ENCODE measurements at places on chromosomes 2 and 18. TPM values are rescaled to one million over a fixed set of nuclear protein-coding genes. Genes with fewer than 3 reads are reported as not detected.

GRCh38 chr2:7539077-7539476 is 621.9 kb downstream of the RNF144A start:
- DNase-seq, result no peak

DNA sequence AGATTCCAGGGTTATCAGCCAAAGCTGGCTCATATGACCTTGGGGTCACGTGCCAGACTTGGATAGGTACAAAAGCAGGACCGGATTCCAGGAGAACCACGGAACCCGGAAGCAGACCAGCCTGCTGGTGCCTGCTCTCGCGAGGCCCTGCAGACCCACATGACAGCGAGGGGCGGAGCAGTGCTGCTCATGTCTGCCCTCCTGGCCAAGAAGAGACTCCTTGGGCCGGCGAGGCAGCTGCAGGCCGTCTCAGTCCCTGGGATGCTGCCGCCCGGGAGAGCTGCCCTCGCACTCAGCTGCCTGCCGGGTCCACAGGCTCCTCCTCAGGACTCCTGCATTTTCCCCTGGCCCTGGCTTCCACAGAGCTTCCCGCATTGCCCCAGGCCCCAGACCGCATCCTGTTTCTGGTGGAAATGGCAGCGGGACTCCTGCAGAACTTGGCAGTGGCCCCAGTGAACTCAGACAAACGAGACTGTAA is 739.5 kb downstream of the SOCS6 start:
- DNase-seq, result no peak

GRCh38 chr2:184906709-184907108 is 308.4 kb downstream of the ZNF804A start:
- no peak for DNase-seq

- DNase-seq, result no peak
Observed at GRCh38 chr18:3855966-3856365, 406.0 kb downstream of the TGIF1 start.

DNA sequence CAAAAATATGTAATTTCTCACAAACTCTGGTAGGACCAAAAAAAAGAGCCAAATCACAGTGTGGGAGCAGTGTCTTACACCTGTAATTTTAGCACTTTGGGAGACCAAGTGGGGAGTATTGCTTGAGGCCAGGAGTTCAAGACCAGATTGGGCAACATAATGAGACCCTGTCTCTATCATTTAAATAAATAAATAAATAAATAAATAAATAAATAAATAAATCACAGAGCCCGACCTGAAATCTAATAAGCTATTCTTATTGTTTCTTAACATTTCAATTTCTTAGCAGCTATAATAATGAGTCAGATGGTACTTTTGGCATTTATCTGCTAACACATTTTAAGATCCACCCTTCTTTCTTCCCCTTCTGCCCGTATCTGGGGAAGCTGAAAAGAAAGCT is 1229.6 kb downstream of the SUCLG1 start:
- DNase-seq, result no peak

DNA sequence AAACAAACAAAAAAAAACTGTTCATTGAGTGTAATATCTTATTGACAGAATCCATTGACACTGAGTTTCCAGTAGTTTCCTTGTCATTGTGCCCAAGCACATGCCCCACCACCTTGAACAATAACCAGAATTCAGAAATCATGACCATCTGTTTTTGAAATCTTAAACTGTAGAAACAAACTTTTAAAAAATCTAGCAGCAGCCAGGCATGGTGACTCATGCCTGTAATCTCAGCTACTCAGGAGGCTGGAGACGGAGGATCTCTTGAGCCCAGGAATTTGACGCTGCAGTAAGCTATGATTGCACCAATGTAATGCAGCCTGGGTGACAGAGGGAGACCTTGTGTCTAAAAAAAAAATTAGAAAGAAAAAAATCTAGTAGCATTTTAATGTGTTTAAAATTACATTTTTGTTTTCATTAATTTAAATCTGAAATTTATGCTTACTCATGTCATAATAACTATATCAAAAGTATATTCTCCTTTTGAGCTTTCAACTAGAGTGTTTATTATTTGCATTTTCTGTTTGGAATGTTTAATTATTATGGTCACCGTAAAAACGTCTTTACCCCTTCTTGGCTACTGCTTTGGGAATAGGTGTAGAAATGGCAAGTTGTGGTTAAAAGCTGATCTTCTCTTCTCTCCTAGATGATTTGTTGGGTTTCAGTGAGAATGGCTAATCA is 25.2 kb upstream of the STON1 start:
- DNase-seq, result no peak

GRCh38 chr2:36190097-36190496 is 165.5 kb upstream of the CRIM1 start:
- DNase-seq, result no peak

DNA sequence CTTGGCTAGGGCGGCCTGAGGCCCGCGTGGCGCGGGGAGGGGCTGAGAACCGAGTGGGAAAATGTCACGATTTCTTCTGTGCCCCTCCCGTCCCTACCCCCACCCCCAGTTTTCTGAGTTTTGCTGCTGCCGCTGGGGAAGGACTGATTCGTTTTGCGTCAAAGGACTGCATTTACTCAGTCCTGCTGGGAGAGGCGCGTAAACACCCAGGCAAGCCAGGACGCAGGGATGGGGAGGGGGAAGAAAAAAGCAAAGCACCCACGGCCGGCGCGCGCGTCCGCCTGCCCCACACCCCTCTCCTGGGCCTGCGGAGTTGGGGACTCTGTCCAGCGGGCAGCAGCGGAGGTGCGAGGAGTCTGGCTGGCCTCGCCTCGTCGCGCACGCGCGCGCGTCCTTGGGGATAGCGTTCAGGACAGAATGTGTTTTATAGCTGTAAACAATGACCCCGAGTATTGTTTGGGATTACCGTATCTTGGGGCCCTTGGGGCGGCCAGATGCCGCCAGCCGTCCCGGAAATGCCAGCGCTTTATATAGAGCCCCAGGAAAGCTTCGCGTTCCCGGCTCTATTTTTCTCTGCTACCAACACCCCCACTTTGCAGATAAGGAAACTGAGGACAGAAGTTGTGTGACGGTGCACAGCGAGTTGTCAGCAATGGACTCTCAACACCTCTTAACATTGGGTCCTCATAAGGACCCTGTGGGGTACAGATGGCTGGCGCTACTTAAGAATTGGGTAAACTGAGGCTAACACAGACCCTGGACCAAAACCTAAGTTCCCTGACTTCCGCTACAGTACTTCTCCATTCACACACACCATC is 1.7 kb upstream of the FOSL2 start:
- DNase-seq, result no peak

GRCh38 chr2:598058-598802 is 79.0 kb downstream of the TMEM18 start:
- DNase-seq, result no peak

DNA sequence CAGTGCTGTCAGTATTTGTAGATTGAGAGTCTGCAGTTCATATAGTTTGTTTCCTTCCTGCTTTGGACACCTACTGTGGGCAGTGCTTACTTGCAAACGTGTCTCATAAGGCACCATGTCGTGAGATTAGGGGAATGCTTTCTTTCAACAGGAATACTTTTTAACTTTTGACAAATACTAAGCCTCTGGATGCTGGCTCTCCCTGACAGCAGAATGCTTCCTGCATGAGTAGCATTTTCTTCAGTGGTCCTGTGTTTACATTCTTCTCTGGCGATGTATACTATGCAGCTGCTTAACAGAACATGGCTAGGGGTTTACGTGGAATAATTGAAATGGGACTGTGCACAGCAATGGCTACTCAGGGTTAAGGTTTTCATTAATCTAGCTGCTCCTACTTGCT is 807.5 kb downstream of the MBD2 start:
- no peak for DNase-seq

GRCh38 chr2:126849054-126849453 is 49.6 kb upstream of the TEX51 start:
- DNase-seq, result no peak

DNA sequence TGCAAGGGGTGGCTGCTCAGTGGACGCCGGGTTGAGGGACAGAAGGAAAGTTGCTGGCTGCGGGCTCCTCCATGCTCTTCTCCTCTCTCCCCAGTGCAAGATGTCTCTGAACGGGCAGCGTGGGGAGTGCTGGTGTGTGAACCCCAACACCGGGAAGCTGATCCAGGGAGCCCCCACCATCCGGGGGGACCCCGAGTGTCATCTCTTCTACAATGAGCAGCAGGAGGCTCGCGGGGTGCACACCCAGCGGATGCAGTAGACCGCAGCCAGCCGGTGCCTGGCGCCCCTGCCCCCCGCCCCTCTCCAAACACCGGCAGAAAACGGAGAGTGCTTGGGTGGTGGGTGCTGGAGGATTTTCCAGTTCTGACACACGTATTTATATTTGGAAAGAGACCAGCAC is 30.6 kb downstream of the IGFBP2 start:
- no peak for DNase-seq

DNA sequence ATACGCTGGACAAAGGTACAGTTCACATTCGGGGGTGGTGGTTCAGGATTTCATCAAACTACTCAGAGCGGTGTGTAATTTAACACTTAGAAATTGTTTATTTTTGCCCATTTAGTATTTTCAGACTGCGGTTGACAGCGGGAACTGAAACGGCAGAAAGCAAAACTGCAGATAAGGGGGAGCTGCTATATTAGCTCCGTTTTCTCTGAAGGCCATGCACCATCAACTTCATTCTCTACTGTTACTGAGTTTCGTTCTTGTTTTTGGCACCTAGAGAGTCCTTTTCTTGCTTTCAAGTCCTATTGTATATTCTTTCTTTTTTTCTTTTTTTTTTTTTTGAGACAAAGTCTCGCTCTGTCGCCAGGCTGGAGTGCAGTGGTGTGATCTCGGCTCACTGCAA is 121.5 kb upstream of the SP3 start:
- DNase-seq, result no peak

DNA sequence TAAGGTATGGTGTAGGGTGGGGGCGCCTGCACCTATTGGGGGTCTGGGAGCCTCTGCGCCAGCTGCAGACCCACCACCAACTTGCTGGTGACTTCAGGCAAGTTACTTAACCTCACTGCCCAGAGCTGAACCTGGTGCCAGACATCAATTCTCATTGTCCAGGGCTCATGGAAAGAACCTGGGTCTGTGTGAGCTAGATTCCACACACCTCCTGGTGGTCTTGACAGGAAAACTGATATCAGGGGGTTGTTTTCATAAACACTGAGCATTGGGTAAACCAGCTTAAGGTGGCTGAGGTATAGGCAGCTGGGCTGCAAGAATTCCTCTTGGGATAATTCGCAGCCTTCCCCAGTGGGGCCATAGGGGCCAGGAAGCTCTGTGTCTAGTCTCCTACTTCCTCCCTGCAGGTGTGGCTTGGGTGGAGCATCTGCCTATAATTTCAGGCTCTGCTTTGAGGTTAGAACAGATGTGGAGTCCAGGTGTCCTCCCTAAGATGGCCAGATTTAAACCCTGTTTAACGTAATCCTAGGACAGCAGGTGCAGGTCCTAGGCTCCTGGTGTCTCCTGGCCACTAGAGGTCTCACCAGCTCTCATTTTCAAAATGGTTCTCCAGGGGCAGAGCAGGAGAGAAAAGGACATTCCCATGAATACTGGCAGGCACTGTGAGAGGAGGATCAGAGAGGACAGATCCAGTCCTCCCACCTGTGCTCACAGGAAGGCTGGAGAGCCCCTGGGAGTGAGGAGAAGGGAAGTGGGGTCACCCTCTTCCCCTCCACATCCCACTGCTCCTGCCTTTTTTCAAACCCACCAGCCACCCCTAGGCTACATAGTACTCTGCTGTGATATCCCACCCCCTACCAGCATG is 100.4 kb upstream of the SMAD2 start:
- DNase-seq, result no peak

GRCh38 chr2:96985181-96985945 is 1.0 kb downstream of the FAM178B start:
- DNase-seq, result no peak

GRCh38 chr2:226888971-226889370 is 53.1 kb downstream of the RHBDD1 start:
- no peak for DNase-seq

- no peak for DNase-seq
Observed at GRCh38 chr18:24934258-24934932, 417.6 kb downstream of the ZNF521 start.

- no peak for DNase-seq
Observed at GRCh38 chr2:11742317-11742701, 4.1 kb upstream of the LPIN1 start.

DNA sequence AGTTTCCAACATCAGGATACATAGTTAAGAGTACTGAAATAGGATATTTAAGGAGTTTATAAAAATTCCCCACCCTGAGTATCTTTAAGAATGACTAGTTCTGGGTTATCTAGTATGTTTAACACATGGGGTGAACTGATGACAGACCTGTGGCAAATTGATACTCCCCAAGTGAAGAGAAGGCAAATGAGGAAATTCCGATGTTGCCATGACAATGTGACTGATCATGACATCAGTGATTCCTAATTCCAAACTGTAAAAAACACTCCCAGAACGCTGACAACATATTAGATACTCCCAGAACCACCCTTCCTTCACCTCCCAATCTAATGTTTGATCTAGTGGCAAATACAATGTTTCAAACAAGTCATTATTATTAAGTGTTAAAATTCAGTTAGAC is 77.6 kb downstream of the RBMS1 start:
- no peak for DNase-seq

GRCh38 chr18:57475903-57476302 is 40.7 kb downstream of the ONECUT2 start:
- DNase-seq, result no peak

DNA sequence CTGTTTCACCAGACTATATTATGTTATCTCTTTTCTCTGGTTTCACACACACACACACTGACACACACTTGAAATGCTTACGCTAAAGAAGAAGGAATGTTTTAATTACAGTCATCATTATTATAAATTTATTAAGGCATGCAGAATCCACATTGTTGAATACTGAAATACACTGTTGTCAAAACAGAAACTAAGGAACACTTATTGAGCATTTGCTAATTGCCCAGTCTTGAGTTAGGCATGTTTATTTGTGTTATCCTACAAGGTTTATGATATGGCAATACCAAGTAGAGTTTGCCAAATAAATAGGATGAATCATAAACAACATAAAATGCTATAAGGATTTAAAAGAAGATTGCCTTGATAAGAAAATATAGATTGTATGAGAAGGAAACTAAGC is 917.0 kb upstream of the PIK3C3 start:
- DNase-seq, result no peak

DNA sequence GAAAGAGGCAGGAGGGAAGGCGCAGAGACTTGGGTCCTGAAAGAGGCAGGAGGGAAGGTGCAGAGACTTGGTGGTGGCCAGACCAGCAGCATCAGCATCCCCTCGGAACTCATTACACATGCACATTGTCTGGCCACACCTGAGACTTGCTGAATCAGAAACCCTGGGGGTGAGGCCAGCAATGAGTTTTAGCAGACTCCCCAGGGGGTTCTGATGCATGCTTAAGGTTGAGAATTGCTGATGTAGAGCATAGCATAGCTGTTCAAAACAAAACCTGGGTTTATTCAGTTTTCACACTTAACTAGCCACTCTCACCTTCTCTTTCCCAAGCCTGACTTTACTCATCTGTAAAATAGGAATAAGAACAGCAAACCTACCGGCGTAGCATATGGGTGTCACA is 122.9 kb downstream of the MRO start:
- DNase-seq, result no peak

The CNGA3 gene
- not detected for polyA plus RNA-seq

The KCNS3 gene
- polyA plus RNA-seq, result not detected

The FOXI3 gene
- polyA plus RNA-seq, result not detected

The CPLX4 gene
- not detected for polyA plus RNA-seq

The TTC32 gene
- 28.7 TPM for polyA plus RNA-seq

The MALL gene
- polyA plus RNA-seq, result not detected

The CD207 gene
- polyA plus RNA-seq, result not detected

The TM4SF20 gene
- polyA plus RNA-seq, result 0.07 TPM

The CKAP2L gene
- polyA plus RNA-seq, result 37.4 TPM

The ALKAL2 gene
- polyA plus RNA-seq, result 0.29 TPM

The ITGA4 gene
- polyA plus RNA-seq, result 74.6 TPM

The NTSR2 gene
- polyA plus RNA-seq, result not detected

All from GM12878 (cell line).